ENCODE measurements at places on chromosomes 11 and 22.

- DNase-seq: no peak
These were observed 473.8 kb downstream of the OPCML start for GRCh38 chr11:133058501-133058900.

- no peak for DNase-seq
These were observed 406.6 kb upstream of the FAT3 start for GRCh38 chr11:91817996-91818395.

- DNase-seq: no peak
These were observed 32.9 kb downstream of the LIMK2 start for GRCh38 chr22:31244943-31245451.

DNA sequence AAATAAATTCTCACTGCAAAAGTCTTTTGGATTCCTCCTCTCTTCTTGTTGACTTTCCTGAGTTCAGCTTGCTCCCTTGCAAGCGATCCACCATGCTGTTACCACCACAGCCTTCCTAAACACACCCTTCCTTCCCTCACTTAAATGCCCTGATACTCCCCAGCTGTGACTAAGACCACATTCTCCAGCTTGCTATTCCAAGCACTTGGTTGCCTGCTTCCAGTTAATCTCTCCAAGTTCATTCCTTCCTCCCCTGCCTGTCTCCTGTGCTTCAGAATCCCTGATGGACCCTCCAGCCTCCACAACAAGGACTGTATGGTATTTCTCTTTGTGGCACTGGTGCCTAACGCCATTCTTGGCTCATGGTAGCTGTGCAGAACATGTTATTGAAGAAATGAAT, 603.9 kb upstream of the CADM1 start:
- DNase-seq: no peak

DNA sequence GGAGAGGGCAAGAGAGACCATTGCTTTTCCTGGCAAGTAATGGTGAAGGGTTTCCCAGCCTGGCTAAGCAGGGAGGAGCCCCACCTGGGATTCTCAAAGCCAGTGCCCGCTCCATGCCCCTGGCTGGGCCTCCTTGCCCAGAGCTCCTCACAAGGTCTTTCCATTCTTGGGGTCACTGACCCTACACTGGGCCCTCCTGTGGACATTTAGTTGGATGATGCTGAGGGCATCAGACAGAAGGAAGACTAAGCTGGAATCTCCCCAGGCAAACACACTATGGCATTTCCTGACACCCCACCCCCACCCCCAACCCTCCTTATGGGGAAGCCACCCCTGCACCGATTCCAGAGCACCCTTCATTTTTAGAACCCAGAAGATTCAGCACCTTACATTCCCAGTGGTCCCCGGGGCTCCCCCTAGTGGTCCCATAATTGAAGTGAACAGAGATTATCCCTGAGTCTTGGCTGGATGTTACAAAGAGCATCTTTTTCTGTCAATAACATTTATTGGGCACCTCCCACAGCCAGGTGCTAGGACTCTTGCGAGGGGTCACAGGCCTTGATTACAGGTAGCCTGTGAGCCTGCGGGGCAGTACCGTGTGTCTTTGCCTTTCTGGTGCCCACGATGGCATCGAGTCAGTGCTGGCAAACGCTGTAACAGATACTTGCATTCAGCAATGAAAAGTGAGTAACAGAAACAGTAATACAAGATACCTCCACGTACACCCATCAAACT, 548.5 kb downstream of the BUD13 start:
- peak; percentile 63 for DNase-seq

DNA sequence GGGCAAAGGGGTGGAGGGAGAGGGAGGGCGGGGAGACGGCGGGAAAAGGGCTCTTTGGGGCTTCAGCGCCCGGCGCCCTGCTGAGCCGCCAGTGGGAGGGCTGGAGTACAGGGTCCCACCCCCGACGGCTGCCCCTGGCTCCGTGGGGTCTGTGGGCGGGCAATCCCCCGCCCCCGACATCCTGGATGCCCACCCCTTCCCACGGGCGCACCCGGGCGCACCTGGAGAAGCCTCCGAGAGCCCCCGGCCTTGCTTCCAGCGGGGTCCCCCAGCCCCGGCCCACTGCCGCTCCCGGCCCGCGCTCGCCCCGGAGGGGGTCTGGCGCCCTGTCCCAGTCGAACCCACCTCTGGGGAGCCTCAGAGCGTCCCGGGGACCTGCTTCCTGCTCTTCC, 394 bp downstream of the CHRM4 start:
- DNase-seq: no peak

Data from neural crest cell (in vitro differentiated cells).